Effector memory CD8-positive, alpha-beta T cell (primary cell): ENCODE measurements at places on chromosomes 5 and 9.

DNA sequence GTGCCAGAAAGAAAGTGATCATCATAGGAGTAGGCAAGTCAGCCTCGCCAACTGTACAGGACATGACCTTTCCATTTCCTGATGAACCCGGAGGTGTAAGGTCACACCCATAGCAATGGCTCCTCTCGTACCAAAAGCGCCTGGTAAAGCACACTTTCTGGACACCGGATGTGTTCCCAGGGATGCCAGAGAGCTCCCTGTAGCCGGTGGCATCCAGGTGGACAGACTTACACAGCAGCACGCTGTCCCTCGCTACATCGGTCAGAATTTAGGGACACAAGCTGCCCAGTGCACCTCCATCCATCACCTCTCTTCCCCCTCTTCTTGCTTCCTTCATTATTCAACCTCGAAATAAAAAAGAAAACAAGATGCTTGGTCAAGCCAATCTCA is 105.4 kb downstream of the SYK start:
- DNase-seq: no peak

DNA sequence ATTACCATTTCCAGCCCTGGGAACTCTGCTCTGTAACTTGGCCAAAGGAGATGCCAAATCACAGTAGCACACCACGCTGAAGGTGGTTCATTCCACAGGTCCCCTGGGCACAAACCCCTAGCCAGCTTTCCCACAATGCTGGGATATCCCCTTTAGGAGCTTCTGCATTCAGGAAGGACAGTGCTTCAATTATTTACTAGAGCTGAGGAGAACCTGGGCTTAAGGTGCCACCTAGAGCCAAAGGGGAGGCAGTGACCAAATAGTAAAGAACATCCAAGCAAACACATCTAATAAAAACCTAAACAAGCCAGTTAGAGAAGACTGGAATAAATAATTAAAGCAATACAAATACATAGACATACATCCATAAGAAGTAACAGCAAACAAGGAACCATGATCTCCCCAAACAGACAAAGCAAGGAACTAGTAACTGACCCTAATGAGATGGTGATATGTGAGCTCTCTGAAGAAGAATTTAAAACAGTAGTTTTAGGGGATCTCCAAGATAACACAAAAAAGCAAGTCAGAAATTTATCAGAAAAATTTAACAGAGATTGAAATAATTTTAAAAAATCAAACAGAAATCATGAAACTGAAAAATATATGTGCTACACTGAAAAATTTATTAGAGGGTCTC is 14.6 kb downstream of the KIF4B start:
- DNase-seq: no peak

DNA sequence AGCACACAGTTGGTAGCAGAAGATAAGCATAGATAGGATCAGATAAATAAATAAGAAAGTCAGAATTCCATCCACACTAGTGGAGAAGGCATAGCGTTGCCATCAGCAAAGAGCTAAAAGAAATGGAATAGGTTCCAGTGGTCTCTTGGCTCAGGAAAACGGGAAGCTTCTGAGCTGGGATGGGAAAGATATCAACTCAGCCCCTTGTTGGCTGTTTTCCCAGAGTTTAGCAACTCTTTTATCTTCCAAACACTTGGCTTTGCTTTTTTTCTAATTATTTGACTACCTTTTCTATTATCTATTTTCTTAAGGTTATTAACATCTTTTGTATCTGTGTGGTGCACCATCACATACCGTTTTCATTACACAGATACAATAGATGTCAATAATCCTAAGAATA is 445.7 kb upstream of the TRPC7 start:
- DNase-seq: no peak

- no peak for DNase-seq
Observed at GRCh38 chr9:75418518-75418917, 330.2 kb downstream of the OSTF1 start.

GRCh38 chr5:159034083-159034824 is 65.5 kb downstream of the EBF1 start:
- DNase-seq: no peak
